Activated T-helper 1 cell treated with Interleukin-2 at 50 U/mL for 16 hours (primary cell): ENCODE measurements at places on chromosomes 6 and 20.

DNA sequence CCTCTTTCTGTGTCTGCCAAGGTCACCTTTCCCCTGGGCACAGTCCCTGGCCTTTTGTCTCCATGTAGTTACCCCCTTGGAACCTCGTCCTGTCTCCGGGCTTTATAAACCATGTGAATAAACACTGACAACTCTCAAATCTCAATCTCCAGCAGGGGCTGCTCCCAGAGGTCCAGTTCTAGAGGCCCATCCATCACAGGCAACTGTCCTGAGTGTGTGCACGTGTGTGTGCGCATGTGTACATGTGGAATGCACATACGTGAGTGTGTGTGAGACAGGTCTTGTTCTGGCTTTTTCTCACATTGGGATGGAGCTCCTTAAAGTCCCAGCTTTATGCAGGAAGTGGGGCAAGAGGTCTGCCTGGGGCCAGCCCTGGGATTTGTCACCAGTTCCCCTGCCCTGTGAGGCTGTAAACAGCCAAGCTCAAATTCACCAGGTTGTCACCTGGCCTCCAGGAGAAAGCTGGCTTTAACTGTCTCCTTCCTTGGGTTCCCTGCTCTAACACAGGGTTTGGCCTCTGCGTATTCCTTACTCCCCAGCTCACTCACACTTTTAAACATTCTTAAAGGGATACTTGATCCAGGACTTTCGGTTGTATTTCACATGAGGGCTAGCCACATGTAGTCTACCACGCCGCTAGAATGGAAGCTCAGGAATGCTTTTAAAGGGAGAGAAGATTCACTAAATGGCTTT lies 42.7 kb downstream of the RAMACL start:
- DNase-seq = no peak

DNA sequence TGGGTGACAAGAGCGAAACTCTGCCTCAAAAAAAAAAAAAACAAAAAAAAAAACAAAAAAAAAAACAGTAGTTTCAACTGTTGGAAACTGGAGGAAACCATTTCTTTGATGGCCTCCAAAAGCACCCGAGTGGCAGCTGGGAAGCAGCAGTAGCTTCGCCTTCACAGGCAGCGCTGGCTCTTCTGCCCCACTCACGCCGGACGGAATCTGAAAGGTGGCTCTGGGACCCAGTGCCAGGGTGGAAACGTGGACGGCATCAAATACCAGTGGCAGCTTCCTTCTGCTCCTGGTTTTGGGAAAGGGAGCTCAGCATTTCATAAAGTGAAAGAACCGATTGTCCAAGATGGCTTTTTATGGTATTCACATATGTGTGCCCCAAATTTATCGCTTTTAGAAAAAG lies 159.4 kb downstream of the SMOC2 start:
- no peak for DNase-seq

DNA sequence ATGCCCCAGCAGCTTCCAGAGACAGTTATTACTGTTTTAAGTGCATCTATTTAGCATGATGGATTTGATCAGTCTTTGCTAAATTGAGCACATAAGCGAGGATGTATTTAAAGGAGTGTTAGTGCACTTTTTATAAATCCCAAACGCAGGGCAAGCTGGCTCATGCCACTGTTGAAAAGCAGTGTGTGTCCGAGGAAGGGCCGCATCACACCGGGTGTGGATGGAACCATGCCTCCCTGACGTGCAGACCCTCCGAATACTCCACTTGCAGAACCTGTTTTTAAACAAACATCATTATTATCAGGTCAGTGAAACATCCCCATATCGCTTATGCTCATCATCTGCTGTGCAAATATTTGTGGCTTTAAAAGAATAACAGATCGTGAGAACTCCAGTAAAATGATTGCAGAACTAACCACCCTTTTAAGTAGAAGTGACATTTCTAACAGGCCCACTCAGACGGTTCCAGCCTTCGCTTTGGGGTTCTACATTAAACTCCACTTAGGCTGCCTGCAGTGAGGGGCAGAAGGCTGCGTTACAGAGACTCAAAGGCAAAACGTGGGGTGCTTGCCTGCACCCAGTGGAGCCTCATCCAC lies 190.1 kb downstream of the CDH4 start:
- no peak for DNase-seq

DNA sequence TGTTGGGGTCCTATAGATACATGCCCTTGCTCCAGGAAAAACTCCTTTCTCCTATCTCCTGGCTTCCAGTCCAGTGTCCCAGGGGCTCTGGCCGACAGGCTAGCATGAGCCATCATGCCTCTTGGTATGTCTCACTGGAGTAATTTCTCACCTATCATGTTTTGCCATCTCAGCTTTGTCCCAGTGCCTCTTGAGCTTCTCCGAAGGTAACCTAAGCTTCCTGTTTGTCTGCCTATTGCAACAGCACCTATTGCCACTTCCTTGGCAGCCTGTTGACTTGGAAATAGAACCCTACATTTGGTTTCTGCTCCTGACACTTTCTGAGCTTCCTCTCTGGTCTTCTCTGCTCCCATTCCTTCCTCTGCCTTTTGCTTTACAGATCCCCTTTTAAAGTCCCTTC lies 197.7 kb downstream of the KCNQ5 start:
- no peak for DNase-seq

DNA sequence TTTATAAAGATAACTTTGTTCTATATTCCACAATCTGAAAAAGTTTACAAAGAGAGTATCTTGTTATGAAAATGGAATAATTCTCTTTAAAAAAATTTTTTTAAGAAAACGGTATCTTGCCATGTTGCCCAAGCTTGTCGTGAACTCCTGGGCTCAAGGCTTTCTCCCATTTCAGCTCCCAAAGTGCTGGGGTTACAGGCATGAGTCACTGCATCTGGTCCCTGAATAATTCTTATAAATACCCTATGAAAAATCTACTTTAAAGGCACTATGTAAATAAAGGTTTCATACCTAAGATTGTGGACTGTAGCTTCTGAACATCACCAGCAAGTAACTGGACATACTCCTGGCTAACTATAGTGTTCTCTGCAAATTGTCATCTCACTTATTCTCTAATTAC lies 60.3 kb downstream of the SAMD3 start:
- no peak for DNase-seq

- no peak for DNase-seq
These were observed 979.8 kb upstream of the GJE1 start for GRCh38 chr6:141152951-141153350.

- no peak for DNase-seq
These were observed 71.8 kb upstream of the KHDRBS2 start for GRCh38 chr6:62357835-62358234.

DNA sequence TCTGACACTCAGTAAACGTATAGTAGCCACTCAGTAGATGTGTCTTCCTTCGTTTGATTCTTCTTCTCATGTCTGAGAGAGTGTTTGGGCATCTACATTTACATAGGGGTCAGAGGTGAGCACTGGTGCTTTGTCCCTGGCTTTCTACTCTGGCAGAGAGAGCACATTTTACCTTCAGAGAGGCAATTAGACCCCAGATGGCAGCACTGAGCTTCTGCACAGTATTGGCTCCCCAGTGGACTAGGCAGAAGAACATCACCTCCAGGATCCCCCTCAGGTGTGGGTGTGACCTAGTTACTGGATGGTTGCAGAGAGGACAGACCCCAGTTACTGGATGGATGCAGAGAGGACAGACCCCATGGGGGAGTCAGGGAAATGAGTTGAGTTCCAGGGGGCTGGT lies 327.2 kb downstream of the DHX35 start:
- DNase-seq = no peak
